EH (cell line): ENCODE measurements at places on chromosomes 1 and 21.

GRCh38 chr1:64864018-64864940, 102.1 kb downstream of the JAK1 start:
- no peak for DNase-seq

DNA sequence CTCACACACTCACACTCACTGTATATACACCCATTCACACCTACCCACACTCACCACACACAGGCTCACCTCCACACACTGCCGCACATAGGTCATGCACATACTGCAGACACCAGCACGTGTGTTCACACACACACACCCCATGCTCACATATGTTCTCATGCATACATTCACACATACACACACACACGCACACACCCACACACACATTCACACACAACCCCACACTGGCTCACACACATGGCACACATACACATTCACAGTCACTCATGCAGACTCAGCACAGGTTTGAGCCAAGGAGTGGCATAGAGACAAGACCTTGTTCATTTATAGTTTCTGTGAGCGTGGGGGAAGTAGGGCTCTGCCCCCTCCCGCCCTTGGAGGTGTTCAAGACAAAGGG, 41.1 kb upstream of the SLC30A1 start:
- no peak for DNase-seq

DNA sequence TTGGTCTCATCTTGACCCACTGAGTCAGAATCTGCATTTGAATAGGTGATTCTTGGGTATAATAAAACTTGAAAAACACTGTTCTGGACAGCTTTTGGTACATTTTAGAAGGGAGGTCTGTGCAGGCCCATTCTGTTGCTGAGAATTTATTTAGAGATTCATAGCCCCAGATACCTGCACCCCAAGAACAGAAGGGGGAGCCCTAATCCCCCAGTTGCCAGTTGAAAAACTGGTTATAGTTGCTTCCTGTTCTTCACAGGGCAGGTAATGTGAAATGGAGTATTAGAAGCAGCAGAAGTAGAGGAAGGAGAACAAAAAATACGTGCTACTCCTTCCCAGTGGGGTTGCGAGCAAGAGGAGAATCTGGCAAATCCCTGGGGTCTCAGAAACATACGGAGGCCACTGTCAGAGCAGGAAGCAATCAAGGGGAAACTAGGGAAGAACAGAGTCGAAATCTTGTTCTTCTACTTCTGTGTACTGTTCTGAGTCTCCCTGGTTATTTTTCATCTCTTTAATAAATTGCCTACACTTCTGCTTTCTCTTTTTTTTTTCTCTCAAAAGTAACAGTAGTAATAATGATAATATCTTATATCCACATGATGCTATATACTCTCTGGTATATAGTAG, 4.6 kb upstream of the CLCA2 start:
- peak; percentile 32 for DNase-seq

DNA sequence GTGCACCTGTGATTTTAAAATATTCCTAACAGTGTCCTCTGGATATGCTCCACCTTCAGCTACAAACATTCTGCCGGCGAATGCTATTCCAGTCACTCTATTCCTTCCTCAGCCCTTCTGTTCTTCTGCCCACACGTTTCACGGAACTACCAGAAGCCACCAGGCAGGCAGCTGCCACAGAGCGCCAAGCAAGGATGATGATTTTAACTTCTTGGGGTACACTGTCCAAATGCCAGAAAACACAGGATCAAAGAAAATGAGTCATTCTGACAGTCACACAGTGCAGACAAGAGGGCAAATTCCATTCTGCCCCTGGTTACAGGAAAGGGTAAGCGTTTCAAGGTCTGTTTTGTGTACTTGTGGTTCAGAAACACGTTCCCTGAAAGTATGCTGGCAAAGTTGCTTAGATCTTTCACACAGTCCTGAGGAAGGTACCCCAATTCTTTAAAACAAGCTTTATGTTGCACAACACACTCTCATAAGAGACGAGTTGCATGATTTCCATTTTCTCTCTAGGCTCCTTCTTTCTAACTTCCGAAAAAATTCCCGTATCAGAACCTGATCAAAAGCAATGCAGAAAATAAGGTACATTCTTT, 508.3 kb upstream of the PKN2 start:
- no peak for DNase-seq

GRCh38 chr1:6396998-6397397, 3.4 kb upstream of the ACOT7 start:
- DNase-seq, result no peak

DNA sequence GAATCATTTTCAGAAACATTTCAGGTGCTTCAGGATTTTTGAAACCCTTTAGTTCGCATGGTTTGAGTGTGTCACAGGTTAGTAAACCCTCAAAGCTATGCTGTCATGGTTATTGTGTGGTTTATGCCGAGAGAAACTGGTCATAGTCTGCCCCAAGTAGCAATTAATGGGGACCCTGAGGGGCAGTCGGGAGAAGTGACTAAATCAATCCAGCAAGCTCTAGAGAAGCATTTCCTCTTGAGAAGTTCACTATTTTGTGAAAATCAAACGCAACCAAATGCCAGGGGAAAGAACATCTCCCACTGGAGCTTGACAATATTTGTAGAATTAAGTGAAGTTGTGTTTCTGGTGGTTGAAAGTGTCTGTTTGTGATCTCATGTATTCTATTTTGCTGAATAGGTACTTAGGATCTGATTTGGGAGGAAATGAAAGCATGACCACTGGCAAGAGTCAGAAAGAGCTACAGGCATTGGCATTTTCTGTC, 63.0 kb upstream of the BACH1 start:
- no peak for DNase-seq

- no peak for DNase-seq
Observed at GRCh38 chr1:160724465-160725242, 13.0 kb upstream of the CD48 start.

GRCh38 chr21:45305836-45306235, 18.1 kb upstream of the POFUT2 start:
- no peak for DNase-seq

- peak; percentile 67 for DNase-seq
Observed at GRCh38 chr1:181424786-181425403, 58.4 kb upstream of the CACNA1E start.

GRCh38 chr1:34019741-34020552, 145.1 kb downstream of the CSMD2 start:
- no peak for DNase-seq

DNA sequence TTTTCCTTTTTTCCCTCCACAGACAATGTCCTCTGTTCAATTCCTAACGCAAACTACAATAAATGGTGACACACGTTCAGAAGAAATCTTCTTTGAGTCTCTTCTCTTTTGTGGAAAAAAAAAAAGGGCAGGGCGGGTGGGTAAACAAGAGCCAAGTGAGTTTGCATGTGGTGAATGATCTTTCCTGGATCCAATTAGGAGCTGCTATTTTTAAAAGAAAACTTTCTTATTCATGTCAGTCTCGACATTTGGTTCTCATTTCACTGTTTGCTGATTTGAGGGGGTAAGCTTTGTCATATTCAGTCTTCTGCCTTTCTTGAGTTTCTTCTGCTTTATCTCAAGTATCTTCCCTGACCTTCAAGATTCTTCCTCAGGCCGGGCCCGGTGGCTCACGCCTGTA, 29.2 kb upstream of the KIF1B start:
- peak; percentile 35 for DNase-seq

- peak; percentile 60 for DNase-seq
Observed at GRCh38 chr1:243974451-243975292, 76.4 kb upstream of the ZBTB18 start.

DNA sequence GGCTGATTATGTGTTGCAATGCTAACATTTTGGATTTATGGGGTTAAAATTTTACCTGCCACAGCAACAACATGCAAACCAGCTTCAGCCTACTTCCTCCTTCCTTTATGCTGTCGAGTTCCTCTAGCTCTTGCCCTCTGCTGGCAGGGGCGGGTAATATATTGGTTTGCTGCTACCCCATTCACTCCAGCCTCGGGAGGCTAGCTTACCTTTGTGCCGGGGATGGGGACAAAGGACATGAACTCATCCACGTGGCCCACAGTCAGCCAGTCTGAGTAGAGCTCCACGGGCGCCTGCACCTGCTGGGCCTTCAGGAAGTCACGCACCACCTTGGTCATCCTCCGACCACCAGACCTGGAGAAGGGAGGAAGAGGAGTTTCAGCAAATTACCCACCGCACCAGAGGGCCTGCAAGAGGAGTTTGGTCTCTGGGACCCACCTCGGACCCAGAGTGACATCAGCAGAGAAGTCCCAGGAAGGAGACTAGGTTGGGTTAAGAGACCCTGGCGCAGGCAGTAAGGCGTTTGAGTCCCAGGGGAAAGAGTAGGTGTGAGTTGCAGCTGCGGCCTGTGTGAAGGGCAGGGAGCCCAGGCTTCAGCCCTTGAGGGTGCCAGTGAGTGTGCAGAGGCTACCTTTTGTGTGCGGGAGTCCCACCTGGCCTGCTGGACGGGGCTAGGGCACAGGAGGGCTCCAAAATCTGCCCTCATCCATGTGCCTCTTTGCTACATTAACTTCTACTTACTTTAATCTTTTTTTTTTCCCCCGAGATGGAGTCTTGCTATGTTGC, 21.8 kb upstream of the SDHB start:
- peak; percentile 27 for DNase-seq
